ENCODE measurements at places on chromosomes 1 and 21.

- no peak for DNase-seq
Observed at GRCh38 chr21:29334717-29335428, 36.2 kb downstream of the BACH1 start.

DNA sequence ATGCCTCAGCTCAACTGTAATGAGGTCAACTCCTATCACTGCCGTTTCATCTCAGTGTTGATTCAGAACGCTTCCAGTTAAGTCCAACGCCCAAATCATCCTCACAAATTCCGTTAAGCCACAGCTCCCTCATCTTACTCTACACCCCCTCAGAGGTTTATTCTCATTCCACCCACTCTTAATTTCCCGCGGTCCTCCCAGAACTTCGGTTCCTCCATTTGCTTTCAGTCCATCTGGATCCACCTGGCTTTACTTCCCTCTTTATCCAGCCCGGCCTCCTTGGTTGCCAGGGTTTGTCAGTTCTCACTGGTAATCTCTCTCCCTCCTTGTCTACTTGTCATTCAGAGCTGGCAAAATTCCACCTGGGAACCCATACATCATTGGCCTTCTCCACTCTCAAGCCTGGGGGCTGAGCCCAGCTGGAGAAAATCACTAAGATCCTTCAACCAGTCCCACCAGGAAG, 51.3 kb upstream of the RUNX1 start:
- DNase-seq: no peak

DNA sequence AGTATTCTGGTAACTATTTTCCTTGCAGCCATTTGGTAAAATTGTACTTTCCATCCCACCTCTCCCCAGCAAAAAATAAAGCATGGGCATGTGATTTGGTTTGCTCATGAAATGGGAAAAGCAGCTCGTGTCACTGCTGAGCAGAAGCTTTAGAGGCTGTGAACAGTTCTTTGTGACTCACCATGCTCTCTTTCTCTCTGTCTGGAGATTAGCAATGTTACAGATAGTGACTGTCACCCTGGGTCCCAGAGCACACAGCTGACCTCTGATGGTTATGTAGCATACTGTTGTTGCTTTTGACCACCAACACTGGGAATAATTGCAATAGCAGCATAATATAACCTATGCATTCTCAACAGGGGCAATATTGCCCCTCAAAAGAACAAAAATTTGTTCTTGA, 70.6 kb downstream of the RGS2 start:
- DNase-seq: no peak

DNA sequence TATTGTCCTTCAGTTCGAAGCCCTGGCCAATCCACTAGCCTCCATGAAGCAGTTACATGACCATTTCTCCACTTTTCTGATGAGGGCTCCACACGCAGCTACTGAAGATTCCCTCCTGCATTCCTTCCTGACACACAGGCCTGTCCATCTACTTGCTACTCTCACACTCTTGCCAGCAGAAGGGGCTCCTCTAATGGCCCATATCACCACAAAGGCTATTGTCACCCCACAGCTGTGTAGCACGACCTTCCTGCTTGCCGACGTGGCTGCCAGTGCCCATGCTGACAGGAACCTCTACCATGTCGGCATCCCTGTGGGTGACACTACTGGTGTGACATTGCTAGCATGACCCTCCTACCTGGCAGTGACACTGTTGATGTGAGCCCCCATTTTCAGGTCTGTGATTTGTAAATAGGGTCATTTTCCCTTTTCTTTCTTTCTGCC, 1528.6 kb upstream of the TPTE start:
- no peak for DNase-seq

DNA sequence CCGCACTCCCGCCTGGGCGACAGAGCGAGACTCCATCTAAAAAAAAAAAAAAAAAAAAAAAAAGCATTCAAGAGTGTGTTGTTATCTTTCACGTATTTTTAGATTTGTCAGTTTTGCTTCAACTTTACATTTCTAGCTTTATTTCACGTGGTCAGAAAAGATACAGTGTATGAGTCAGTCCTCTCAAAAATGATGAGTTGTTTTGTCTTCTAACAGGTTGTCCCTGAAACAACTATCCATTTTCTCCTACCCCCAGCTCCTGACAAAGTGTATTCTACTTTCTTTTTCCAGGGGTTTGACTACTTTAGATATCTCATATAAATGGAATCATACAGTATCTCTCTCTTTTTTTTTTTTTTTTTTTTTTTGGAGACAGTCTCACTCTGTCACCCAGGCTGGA, 5.5 kb upstream of the ZNF695 start:
- no peak for DNase-seq

- DNase-seq: no peak
Observed at GRCh38 chr1:154821083-154821482, 49.0 kb downstream of the KCNN3 start.

DNA sequence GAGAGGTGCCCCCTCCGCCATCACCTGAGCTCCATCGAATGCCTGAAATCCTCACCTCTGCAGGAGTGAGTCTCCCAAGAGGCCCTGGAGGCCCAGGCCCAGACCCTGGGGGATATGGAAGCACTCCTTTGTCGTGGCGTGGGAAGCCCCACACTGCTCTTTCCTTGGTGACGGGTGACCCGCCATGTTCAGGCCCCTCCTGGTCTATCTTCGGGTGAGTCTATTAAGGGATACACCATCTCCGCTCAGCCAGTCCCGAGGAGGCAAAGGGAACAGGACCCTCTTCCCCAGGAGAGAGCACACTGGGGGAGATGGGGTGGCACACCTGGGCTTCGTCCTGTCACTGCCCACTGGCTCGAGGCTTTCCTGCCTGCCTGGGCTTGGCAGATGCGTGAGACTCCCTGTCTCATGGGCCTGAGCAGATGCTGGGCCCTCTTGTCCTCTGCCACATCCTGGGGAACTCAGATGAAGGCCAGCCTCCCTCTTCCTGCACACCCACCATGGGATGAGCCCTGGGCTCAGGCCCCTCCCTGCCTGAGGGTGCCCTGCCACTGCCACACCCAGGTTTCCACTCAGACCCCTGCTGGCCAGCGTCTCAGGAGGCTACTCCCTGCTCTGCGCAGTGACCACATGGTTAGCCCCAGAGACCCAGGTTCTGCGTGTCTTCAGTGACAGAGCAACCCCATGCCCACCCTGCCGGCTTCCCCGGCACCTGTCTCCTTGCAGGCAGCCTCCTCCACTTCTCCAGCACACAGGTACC, 3.8 kb upstream of the NPHP4 start:
- no peak for DNase-seq

GRCh38 chr1:210236840-210237409, 4.3 kb downstream of the SERTAD4 start:
- no peak for DNase-seq

GRCh38 chr1:86992861-86993260, 78.4 kb downstream of the HS2ST1 start:
- no peak for DNase-seq

DNA sequence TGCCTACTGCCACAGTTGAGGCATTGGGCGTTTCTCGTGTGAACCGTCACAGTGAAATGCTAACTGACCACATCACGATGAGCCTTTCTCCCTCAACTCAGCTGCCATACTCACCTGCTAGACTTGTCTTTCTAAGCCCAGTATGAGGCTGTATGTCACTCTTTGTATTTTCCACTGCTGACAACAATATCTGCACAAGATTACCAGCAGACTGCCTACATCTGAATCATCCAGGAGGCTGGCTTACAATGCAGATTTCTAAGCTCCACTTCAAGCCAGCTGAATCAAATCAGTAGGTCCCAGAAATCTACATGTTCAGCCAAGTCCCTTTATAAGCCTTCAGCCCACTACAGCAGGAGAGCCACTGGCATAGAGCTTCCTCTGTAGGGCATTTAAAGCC, 355.0 kb upstream of the DUSP10 start:
- no peak for DNase-seq

DNA sequence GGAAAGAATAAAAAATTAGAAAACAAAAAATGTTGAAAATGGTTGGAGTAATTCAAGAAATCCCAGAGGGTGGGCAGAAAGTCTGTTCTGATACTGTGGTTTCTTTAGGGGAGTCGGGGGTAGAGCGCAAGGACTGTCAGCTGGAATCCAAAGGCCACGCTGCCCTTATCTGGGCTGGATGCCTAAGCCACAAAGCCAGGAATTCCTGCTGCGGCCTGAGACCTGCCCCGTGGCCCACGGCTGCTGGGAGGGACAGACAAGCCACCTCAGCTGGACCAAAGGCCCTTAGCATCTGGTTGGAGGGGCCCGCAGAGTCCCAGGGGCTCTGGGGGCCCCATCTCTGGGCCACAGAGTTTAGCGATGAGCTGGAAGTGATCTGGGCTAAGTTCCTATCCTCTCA, 60.2 kb downstream of the DMRTB1 start:
- DNase-seq: no peak

Data from GDM1 (cell line).